Glomerular endothelial cell (primary cell): ENCODE measurements at places on chromosomes 6 and 20. TPM values are rescaled to one million over a fixed set of nuclear protein-coding genes. Genes with fewer than 3 reads are reported as not detected.

DNA sequence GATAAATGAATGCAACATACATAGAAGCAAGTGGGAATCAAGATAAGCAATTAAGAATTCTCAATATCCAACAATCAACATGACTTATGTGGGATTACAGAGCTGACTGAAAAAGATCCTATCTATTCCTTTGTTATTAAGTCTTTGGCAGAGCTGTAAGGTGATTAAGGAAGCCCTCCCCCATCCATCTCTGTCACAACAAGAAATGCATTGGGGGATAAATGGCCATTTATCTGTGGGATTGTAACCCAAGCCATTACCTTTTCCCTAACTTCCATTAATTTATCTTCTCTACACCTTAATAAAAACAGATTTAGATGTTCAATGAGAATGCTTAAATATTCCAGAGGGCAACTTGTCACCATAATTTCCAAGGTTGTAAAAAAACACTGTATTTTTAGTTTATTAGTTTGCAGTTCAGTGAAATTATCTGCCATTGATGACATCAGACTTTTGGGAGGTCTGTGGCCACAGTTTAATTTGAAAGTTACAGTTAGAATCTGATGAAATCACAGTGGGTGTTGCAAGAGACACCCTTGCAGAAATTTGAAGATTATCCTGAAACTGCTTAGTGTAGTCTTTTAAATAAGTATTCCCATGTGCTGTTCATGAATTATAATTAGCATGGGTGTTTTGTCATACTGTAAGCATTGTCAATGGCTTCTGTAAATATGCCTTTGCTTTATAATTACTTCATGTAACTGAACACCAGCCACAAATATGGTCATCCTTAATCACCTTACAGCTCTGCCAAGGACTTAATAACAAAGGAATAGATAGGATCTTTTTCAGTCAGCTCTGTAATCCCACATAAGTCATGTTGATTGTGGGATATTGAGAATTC is 49.4 kb upstream of the FYN start:
- DNase-seq: no peak

DNA sequence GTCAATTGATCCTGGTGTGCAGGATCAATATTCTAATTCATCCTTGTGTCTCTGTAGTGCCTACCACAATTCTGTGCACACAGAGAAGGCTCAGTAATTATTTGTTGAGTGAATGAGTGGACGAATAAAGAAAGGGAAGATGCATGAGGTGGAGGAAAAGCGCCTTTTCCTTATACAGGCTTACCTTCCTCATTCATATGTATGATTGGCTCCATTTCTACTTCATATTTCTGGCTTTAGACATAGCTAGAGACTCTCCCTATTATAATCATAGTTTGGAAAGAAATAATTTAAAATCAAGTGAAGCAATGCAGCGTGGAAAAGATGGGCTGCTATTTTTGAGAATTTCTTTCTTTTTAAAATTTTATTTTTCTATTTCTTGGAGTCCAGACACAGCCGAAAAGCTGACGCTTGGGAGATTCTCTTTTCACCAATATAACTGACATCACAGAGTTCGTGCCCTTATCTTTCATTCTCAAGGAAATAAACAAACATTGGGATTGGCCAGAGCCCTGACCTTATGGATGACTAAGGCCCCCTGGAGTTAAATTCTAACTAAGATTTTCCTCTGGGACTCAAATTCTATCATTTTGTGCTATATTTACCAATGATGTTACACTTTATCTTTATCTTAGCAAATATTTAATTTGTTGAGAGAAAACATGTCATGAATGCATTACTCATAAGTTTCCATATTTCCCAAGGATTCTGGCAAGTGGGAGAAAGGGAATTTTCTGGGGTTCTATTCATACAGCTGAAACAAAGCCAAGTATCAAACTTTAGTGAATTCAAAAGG is 48.1 kb downstream of the PRL start:
- DNase-seq: no peak

DYNLT2 gene
- 0.48 and 1.1 TPM in 2 replicates for total RNA-seq

DNA sequence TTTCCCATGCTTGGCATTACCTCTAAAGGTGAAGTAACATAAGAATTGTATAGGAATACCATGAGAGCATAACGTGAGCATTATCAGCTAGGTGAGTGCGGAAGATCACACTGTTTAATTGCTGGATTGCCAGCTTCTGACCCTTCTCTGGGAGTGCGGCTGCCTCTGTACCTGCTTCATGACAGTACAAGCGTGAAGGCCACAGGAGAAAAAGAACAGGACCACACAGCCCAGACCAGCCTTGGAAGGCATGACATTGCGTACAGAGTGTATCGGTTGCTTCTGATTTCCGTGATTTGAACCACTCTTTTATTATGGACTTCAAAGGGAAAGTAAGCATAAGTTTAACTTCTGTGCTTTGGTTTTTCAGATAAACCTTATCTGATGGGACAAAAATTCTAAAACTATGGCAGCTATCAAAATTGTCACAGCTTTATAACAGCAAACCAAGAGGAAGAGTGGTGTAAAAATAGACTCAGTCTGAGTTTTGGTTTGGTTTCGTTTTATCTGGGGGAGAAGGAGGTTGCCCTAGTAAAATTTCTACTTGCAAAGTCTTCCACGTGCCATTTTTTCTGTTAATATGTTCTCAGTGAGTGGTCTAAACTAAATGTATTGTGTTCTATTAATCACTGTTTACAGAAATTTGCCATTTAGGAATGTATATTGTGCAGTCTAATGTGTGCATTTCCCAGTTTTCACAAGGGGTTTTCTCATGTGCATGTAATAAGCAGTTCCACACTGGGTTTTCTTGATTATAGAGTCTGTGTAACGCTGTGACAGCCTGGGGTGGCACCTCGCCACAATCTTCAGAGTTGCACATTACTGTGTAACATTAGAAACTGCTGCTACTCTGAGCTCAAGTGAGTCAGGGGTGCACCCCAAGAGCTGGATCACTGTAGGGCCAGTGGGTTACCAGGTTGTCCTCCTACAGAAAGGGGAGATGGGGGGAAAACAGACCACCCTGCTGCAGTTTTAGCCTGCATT is 97.3 kb downstream of the RPP40 start:
- DNase-seq: no peak

- no peak for DNase-seq
Measured at GRCh38 chr6:167394339-167394738, 69.5 kb downstream of the TTLL2 start.

GRCh38 chr20:56380375-56380774 is 11.6 kb downstream of the AURKA start:
- no peak for DNase-seq

- no peak for DNase-seq
Measured at GRCh38 chr6:106431405-106431804, 70.9 kb downstream of the CRYBG1 start.

DNA sequence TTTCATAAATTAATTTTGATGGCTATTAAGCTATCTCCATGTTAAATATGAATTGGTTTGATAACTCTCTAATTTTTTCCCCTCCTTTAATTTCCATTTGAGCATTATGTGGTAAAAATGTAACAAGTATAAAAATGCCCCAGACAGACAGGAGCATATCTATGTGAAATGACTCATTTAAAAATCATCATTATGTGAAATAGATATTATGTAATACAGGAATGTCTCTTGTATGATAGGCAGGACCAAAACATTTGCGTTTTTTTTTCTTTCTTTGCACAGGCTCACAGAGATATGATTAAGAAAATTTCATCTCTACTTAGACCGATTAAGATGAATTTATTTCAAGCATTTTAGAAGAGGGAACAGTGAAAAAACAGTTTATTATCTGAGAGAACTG is 95.8 kb downstream of the AKAP7 start:
- no peak for DNase-seq

AKAP12 gene
- 404 and 411 TPM in 2 replicates for total RNA-seq

DNA sequence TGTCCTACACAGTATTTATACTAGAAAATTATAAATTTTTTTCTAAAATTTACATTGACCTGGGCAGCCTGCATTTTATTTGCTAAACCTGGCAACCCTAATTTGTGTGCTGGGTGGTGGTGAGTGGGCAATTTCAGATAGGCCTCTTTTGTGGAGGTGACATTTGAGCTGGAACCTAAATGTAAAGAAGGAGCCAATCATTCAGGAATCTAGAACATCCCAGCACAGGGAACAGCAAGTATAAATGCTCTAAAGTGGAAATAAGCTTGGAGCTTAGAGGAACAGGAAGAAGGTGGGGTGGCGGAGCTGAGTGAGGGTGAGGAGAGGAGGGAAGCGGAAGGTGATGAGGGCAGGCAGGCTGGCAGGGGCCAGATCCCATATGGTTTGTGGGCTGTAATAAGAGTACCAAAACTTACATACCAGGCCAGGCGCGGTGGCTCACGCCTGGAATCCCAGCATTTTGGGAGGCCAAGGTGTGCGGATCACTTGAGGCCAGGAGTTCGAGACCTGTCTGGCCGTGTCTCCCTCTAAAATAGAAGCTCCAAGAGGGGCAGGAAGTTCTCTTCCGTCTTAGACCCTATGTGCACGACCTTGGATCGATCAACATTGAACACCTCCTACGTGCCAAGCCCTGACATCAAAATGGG is 549 bp upstream of the CSE1L start:
- DNase-seq: no peak

GRCh38 chr20:24761220-24762065 is 187.6 kb upstream of the CST7 start:
- no peak for DNase-seq

DNA sequence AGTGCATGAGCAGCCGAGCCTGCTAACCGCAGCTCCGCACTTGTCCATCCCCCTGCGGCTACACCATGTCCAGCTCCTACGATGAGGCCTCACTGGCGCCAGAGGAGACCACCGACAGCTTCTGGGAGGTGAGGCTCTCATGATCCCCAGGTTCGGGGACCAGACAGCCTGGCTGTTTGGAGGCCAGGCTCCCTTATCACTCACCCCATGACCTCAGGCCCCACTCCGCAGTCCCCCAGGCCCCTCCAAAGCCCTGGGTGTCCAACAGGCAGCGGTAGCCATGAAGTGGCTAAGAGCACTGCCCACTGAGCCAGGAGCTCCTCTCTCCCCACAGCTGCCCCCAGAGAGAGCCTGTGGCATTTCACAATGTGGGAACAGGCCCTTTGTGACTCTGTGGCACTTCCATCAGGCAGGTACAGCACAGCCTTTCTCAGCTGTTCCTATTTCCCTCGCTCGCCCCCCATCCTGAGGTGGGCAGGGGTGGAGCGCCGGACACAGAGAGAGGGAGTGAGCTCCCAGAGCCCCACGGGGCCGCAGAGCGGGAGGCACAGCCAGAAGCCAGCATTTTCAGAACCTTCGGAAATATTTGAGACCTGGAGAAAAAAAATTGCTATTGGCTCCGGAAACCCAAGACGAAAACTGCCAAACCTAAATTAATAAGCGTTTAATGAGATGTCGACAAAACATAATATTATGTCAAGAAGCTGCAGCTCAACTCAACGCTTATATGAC is 29.7 kb downstream of the SPDEF start:
- DNase-seq: no peak

DNA sequence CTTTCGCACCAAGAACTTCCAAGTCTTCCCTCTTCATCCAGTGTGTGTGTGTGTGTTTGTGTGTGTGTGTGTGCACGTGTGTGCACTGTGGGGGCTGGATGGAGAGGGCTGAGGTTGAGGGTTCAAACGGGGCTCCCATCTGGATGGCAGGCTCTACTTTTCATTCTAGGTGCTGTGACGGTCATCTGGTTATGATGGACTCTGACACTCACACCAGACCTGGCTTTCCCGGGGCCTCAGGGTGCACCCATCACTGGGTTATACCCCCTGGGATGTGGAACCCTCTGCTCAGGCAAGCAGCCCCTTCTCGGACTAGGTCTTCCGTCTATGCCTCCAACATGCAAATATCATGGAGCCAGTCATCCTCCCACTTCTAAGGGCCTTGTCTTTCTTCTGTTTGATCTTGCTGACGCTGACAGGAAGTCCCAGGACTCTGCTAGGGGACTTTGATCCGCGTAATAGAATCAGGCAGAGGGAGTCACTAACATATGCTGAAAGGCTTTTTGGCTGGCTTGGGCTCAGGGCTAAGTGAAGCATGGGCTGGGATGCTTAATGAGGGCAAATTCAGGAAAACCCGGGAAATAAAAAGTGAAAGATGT is 313.6 kb downstream of the CDC5L start:
- DNase-seq: no peak

DNA sequence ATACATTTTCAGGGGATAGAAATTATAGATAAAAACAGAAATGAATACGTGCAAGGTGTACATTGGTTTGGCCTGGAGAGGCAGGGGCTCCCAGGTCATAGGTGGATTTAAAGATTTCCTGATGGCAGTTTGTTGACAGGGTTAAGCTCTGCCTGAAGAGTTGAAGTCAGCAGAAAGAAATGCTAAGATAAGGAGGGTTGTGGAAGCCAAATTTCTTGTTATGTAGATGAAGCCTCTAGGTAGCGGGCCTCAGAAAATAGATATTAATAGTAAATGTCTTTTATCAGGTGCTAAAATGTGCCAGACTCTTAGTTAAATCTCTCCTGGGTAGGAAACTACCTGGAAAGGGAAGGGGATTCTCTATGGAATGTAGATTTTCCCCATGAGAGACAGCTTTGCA is 188.8 kb downstream of the CDH26 start:
- no peak for DNase-seq
